ENCODE measurements at places on chromosomes 16 and 17. TPM values are rescaled to one million over a fixed set of nuclear protein-coding genes. Genes with fewer than 3 reads are reported as not detected.

Gene SULT1A1
- 0.17 TPM for total RNA-seq

Gene PRKCA
- 81.2 TPM for total RNA-seq

Gene C16orf95
- total RNA-seq, result 8.5 TPM

GRCh38 chr17:44079877-44080821 lies 9.6 kb downstream of the G6PC3 start:
- H3K4me1 ChIP-seq, result peaks cover 36% of the 10 kb centered on the region
- peaks cover 10% of the 10 kb centered on the region for H3K27me3 ChIP-seq
- no peak for DNase-seq
- H3K36me3 ChIP-seq, result peaks cover 32% of the 10 kb centered on the region

GRCh38 chr16:12685806-12686205 lies 117.9 kb downstream of the CPPED1 start:
- peaks cover 6% of the 10 kb centered on the region for H3K4me1 ChIP-seq
- peaks cover 19% of the 10 kb centered on the region for H3K36me3 ChIP-seq
- peaks cover 2% of the 10 kb centered on the region for H3K27me3 ChIP-seq

DNA sequence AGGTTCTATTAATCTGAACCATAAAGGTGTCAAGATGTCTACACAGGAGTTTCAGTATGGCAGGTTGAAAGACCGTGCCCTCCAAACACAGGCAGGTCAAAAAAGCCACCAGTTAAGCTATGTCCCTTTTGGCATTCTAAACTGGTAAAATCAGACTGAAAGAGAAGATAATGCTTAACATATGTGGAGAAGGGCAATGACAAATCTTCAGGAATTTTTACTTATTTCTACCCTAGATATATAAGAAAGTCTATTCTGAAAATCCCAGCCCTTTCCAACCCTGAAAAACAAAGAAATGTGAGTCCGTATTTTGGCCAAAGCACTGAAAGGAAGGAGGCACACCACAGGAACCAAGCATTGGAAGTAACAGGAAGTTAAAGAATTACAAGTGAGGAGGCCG lies 16.5 kb downstream of the AP1G1 start:
- peak overlapping the region; percentile 31 for H3K4me3 ChIP-seq
- peak overlapping the region; percentile 73 for H3K27ac ChIP-seq
- no peak for DNase-seq
- H3K4me1 ChIP-seq, result peaks cover 55% of the 10 kb centered on the region

- DNase-seq, result peak; percentile 66
- peaks cover 32% of the 10 kb centered on the region for H3K4me1 ChIP-seq
- H3K36me3 ChIP-seq, result no peaks in the 10 kb centered on the region
Measured at GRCh38 chr17:12256380-12256995, 235.8 kb downstream of the MAP2K4 start.

GRCh38 chr16:80346111-80346632 lies 194.6 kb upstream of the DYNLRB2 start:
- H3K36me3 ChIP-seq, result no peaks in the 10 kb centered on the region
- no peaks in the 10 kb centered on the region for H3K4me1 ChIP-seq
- no peak for DNase-seq
- H3K4me3 ChIP-seq, result no peak overlapping the region
- no peak overlapping the region for H3K27ac ChIP-seq
- H3K27me3 ChIP-seq, result peaks cover 18% of the 10 kb centered on the region

DNA sequence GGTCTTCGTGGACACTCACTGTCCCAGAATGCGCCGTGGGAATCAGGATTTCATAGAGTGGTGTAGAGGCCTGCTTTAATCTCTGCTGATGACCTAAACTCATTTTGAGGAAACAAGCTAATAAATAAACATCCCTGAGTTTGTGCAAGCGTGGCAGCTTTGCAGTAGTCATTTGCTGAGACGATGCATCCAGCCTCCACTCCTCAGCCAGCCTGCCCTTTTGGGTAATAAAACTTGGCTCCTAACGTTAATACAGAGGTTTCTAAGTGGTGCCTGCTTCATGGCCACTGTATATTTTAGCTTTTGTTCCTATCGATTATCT lies 1.3 kb downstream of the DGKE start:
- peaks cover 20% of the 10 kb centered on the region for H3K36me3 ChIP-seq
- peak overlapping the region; percentile 66 for H3K27ac ChIP-seq
- peaks cover 65% of the 10 kb centered on the region for H3K4me1 ChIP-seq
- no peak for DNase-seq
- H3K4me3 ChIP-seq, result peak overlapping the region; percentile 91

- H3K4me3 ChIP-seq, result no peak overlapping the region
- peaks cover 44% of the 10 kb centered on the region for H3K36me3 ChIP-seq
- peaks cover 2% of the 10 kb centered on the region for H3K27me3 ChIP-seq
- peak overlapping the region; percentile 32 for H3K27ac ChIP-seq
Measured at GRCh38 chr17:62656446-62656845, 29.0 kb downstream of the MRC2 start.

GRCh38 chr17:75194879-75195278 lies 10.6 kb upstream of the NUP85 start:
- no peak overlapping the region for H3K27ac ChIP-seq
- no peaks in the 10 kb centered on the region for H3K4me1 ChIP-seq
- peak; percentile 34 for DNase-seq
- no peaks in the 10 kb centered on the region for H3K27me3 ChIP-seq

GRCh38 chr17:37294888-37295287 lies 80.9 kb upstream of the C17orf78 start:
- no peaks in the 10 kb centered on the region for H3K36me3 ChIP-seq
- H3K27ac ChIP-seq, result no peak overlapping the region
- no peak overlapping the region for H3K4me3 ChIP-seq
- H3K4me1 ChIP-seq, result peaks cover 20% of the 10 kb centered on the region
- H3K27me3 ChIP-seq, result no peaks in the 10 kb centered on the region

DNA sequence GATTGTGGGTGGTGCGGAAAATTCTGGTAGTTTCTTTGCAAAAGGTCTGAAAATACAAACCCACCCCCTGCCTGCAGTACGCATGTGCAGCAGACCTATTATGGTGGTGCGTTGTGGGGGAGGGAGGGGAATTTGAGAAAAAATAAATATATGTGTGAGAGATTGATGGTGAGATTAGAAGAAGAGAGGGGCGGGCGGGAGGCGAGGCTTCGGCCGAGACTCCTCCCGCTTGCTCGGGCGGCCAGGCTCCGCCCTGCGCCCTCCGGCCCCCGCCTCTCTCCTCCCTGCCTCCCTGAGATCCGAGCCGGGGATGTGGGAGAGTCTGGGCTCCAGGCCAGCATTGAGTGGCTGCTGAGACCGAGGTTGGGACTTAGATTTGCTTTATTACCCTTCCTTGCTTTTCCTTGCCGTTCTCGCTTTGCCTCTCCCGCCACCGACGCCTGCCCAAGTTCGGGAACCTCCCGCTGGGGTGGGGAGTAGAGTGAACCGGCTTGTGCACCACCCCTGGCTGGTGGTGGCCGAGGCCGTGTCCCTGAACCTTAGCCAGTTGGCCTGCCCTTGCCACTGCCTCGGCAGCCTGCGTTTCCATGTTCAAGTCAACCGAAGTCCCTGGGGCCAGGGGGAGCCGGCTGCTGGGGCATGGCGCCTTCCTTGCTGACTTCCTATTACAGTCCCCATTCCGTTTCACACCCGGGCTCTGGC lies 956 bp upstream of the CHD3 start:
- peaks cover 4% of the 10 kb centered on the region for H3K36me3 ChIP-seq
- peaks cover 5% of the 10 kb centered on the region for H3K4me1 ChIP-seq
- H3K4me3 ChIP-seq, result no peak overlapping the region
- peaks cover 4% of the 10 kb centered on the region for H3K27me3 ChIP-seq
- peak; percentile 92 for DNase-seq
- H3K27ac ChIP-seq, result no peak overlapping the region

All from HFFc6 (cell line).